Central memory CD4-positive, alpha-beta T cell (primary cell): ENCODE measurements at places on chromosomes 16 and 17.
A peak's percentile ranks its signal among the peaks of the same experiment; 100 is the strongest.

DNA sequence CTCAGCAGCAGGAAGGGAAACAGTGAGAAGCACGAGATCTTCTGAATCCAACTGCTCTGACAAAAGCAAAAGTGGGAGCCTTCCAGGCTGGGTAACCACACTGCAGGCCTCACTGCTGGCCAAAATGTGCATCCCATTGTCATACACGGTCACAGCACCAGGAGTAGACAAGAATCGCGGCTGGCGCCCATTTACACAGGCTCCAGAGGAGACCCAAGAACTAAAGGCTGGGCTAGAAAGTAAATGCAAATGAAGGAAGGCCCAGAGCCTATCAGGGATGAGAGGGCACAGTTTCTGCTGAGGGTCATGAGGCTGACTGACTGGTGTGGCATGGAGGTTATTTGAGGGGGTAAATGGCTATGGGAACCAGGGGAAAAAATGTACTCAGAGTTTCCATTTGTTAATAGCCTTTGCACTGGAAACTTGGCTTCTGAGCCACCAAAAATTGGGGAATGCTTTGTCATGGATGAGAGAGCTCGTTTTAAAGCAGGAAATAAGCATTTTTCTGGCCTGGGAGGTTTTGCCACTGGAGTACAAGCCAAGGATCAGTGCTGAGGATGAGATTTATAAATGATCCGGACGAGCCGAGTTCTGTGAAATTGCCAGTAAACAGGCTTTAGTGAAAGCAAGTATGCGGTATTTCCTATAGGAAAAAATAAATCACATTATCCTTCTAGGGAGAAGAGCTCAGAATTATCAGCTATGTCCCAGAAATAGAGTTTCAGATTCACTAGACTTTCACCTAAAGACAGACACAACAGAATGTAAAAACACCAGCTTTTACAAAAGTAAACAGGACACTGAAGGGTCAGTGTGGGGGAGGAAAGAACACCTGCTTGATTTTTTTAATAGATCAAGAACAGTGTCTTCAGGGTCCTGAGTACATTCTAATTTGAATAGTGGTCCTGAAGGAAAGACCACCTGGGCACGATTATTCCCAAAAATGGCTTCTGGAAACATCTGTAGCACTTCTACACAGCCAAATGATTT lies 66.9 kb upstream of the GSG1L start:
- no peak for DNase-seq

DNA sequence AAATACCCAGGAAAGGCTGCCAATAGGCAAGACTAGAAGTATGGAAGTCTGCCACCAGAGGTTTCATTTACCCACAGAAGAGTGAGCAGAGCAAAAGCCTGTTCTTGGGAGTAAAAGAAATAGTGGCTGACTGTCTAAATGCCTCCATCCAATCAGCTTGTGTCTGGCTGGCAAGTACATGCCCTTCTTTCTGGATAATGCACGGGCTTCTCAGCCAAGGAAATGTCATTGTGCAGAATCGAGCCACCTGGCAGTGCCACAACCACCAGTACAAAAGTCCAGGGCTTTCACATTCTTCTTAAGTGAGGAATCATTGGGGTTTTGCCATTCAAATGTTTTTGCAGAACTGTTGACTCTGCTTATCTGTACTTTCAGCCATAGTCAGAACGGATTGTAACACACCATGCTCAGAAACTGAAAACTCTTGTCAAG lies 10.1 kb upstream of the ERCC4 start:
- no peak for DNase-seq

DNA sequence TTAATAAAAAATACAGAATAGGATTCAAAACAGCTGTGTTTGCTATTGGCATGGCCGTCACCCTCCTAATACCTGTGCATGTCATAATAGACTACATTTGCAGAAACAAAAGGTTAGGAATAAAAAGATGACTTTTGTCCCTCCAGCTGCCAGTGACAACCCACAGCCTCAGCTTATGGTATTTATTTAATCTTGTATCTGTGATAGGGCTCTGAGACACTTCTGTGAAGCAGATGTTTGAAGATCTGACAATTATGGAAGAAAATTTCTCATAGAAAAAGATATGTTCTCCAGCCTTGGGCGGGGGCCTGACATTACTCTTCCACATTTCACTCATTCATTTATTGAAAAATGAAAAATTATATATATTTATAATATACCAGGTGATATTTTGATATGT lies 62.2 kb downstream of the PITPNC1 start:
- no peak for DNase-seq

DNA sequence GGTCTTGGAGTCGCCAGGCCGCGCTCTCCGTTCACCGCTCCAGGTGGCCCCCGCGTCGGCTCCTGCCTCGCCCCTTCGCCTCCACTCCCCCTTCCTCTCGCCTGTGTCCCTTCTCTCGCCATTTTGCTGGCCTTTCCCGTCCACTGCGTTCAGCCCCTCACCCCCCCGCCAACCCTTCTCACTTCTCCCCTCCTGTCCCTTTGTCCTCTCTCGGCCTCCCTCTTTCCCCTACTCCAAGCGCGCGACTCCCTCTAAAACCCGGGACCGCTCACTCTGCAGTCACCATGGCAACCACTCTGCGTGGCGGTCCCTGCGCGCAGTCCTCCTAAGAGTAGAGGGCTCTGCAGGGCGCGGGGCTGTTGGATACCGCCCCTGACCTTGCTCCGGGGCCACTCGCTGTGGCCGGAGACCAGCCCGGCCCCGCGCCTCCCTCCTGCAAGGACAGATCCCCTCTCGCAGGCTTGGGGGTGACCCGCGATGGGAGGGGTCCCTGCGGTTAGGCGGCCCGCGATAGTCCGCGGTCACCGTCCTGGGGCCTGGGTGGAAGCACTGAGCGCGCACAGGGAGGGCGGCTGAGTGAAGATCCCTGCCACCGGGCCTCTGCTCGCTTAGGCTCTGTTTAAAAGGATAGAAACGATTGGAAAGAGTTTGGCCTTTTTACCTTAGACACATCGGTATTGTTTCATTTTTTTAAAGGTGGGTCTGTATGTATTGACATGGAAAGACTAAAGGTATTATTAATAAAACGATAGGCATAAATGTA lies 454 bp downstream of the CCDC40 start:
- peak; percentile 31 for DNase-seq

DNA sequence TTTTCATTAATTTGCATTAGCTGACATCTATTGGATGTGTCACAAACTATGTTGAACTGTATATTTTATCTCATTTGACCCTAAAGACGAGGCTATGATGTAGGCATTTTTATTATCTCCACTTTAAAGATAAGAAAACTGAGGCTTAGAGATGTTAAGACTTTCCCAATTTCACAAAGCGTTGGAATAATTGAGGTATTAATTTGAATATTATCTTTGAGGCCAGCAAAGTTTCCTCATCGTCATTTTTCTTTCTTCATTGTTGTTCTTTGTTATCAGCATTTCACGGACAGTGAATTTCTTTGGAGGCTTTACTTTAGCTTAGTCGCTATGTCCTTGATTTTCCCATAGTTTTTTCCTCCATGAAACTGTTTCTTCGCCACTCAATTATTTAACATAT lies 227.5 kb upstream of the MYOCD start:
- DNase-seq = no peak

DNA sequence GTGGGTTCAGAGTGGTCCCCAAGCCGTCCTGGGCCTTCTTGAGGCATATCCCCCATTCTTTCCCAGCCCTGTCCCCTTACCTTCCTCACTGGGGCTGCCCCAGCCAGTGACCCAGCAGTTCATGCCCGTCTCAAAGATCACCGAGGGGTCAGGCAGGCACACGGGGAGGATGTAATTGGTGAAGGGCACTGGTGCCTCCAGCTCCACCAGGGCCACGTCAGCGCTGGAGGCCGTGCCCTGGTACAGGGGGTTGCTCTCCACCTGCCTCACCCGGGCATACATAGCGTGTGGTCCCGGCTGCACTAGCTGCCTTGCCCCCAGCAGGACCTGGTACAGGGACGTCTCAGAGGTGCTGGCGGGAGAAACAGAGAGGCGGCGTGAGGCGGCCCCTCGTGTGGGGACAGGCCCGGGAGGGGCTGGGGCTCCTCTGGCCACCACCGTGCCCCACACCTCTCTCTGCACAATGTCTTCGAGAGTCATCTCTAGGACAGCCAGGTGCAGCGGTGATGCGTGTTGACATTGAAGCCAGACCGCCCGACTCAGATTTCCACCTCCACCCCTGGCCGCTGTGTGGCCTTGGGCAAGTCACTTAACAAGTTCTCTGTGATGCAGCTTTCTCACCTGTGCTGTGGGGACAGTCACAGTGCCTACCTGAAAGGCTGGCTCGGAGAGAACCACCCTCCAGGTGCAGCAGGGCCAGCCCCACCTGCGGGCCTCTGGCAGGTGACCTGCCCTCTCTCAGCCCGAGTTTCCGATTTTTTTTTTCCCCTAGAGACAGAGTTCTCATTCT lies 5.8 kb downstream of the PRSS27 start:
- DNase-seq = no peak

GRCh38 chr17:19487024-19487600 lies 46.5 kb upstream of the SLC47A1 start:
- no peak for DNase-seq

DNA sequence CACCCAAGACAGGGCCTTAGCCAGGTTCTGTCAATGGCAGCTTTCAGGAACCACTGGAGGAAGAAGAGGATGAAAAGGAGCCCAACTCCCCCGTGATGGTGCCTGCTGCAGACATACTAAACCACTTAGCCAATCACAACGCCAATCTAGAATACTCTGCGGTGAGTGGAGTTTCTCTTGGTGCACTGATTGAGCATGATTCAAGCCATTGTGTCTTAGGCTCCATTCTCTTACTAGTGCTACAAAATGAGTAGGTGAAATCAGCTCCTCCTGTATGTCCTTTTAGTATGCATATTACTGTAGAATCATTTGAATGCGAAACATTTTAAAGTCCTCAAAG lies 1.4 kb downstream of the SETD6 start:
- DNase-seq = no peak

DNA sequence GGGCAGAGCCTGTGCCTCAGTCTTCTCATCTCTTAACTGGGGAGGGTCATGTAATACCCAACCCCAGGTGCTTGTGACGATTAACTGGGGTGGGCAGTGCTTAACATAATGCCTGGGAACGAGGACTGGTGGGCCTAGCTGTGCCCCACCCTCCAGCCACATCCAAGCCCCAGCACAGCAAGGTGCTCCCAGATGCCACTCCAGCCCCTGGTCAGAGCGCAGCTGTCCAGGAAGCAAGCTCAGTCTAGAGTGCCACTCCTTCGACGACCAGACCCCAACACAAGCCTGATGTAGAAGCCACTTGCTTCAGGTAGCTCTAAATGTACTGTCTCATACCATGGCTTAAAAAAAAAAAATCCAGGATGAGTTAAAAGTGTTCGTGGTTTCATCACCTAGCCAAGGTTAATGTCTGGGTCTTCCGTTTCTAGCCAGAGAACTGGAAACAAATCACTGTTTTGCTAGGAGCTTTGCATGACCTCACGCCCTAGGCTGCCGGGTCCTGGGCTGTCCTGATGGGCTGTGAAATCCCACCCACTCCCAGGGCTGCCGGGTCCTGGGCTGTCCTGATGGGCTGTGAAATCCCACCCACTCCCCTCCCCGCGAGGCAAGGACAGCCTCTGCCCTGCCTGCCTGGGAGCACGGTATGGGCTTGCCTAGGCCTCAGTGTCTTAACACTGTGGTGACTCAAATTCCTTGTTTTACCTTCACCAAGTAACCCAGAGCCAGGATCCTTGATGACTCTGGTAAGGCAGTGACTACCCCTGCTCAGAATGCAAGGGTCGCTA lies 7.7 kb downstream of the MIEF2 start:
- no peak for DNase-seq

DNA sequence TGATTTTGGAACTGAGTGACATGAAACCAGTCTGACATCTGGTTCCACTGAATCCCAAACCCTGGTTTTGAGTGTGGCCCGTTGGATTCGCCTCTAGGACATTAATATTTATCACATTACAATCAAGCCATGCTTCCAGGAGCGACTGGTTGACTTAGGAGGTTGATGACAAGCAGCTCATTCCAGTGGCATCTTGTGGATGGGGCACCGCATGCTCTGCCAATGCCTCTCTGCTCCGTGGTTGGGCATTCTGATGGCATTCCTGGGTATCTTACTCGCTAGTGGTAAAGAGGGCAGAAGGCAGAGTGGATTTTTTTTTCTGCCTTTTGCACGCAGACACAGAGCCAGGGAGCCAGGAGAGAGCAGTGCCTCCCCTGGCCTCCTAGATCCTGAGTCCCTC lies 31.4 kb downstream of the CACNG4 start:
- DNase-seq = no peak

DNA sequence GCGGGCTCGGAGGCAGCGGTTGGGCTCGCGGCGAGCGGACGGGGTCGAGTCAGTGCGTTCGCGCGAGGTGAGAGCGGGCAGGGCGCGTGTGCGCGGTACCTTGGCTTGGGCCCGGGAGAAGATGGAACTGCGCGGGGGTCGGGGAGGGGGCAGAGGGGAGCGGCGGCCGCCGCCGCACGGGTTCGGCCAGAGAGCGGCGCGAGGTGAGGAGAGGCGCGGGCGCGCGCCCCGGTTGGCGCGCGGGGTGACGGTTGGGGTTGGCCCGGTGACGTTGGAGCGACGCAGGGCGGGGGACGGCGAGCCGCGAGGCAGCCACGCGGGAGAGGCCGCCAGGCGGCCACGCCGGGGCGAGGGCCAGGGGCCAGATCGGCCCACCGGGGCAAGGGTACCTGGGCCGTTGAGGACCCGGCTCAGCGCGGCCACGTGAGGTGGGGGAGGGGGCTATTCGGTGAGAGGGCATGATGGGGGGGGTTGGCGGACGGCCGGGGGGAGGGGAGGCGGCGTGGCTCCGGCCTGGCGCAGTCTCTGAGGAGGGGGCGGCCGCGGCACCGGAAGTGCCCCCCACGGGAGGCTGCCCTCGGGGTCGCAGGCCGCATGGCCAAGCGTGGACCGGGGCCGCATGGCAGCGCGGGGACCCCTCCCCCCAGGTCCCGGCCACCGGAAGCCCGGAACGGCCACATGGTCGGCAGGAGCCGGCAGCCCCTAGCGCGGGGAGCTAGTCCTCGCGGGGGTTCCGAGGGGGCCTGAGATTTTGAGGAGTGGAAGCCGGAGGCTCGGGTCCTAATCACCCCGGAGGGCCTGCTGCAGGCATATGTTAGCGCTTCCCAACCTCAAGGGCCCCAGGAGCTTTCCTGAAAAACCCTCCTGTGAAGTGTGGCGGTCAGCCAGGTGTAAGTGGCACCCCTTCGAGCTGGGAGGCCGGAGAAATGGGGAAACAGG lies 527 bp downstream of the EIF5A start:
- DNase-seq = no peak

GRCh38 chr17:76966016-76966415 lies 97.8 kb downstream of the MGAT5B start:
- no peak for DNase-seq

- no peak for DNase-seq
These were observed 62.5 kb downstream of the EMP2 start for GRCh38 chr16:10517868-10518267.
